ENCODE measurements at places on chromosomes 5 and 9.

DNA sequence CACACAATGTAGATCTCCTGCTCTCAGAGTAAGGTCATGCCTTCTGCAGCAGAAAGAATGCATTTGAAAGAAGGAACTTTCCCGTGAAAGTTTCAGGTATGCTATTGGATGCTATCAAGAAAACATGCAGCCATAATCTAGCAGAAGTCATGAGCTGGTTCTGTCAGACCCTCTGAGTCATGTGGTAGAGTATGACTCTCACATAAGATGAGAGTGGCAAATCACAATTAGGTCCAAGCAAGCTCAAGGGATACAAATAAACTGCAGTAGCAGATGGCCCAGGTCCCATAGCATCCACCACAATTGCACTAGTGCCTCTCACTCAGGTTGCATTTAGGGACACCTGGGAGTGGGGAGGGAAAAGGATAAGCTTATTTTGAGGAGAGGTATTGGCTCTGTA, 292.8 kb downstream of the ASTN2 start:
- DNase-seq, result no peak

DNA sequence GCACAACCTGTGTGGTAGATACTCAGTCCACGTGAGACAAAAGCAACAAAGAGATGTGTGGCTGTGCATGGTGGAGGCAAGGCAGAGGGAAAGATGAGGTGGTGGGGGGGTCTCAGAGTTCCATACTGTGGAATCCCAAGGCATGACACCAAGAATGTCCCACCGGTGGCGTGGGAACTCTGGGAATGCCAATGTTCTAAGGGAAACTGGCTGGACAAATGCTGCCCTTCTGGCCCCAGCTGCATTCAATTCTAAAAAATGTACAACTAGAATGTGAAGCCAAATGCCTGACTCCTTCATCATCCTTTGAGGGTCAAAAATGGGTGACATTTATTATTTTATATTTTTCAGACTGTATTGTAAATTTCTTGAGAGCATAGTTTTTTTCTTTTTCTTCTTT, 58.2 kb upstream of the EQTN start:
- DNase-seq, result no peak

- no peak for DNase-seq
Measured at GRCh38 chr9:124197177-124198095, 60.3 kb upstream of the NEK6 start.

DNA sequence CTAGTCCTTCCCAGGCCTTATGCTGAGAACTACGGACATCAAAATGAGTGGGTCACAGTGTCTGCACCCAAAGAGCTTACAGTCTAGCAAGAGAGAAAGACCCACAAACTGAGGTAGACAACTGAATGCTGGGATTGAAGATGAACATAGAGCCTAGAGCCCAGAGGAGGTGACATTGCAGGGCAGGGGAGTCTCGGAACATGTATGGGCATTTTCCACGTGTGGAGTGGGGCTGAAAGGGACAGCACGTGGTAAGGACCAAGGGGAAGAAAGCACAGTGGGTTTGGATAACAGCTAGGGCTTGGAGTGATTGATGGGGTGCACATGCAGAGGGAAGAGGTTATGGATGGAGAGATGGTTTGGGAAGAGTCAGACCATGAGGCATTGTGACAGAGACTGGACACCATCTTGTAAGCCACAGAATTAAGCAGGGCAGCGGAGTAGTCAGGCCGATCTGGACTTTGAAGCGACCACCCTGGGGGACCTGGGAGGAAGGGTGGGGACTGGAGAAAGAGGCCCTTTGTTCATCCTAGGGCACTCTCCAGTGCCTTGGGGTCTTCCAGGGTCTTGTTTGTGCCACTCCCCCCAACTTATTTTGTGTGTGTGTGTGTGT, 47.5 kb upstream of the SH3PXD2B start:
- no peak for DNase-seq

GRCh38 chr9:89410641-89411350, 87.1 kb downstream of the SEMA4D start:
- no peak for DNase-seq

GRCh38 chr9:81680006-81680405, 9.3 kb downstream of the TLE1 start:
- no peak for DNase-seq

DNA sequence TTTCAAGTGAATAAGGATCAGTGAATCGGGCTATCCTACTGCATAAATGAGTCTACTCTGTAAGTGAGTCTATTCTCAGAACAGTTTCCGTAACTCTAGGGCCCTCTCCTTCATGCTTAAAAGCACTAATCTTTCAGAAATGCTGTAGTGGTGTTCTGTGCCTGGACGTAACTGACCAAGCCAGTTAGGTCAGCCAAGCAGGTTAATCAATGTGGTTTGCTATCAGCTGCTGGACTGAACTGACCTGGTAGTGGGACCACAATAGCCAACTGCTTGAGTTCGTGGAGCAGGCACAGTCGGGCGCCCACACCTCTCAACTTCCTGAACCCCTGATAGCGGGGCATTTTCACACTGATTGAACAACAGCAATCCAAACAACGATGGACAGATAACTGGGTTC, 6.8 kb downstream of the SLC1A3 start:
- DNase-seq, result no peak

- no peak for DNase-seq
Measured at GRCh38 chr5:108084105-108084504, 297.8 kb downstream of the FBXL17 start.

- no peak for DNase-seq
Measured at GRCh38 chr9:133801739-133802138, 63.6 kb upstream of the SARDH start.

DNA sequence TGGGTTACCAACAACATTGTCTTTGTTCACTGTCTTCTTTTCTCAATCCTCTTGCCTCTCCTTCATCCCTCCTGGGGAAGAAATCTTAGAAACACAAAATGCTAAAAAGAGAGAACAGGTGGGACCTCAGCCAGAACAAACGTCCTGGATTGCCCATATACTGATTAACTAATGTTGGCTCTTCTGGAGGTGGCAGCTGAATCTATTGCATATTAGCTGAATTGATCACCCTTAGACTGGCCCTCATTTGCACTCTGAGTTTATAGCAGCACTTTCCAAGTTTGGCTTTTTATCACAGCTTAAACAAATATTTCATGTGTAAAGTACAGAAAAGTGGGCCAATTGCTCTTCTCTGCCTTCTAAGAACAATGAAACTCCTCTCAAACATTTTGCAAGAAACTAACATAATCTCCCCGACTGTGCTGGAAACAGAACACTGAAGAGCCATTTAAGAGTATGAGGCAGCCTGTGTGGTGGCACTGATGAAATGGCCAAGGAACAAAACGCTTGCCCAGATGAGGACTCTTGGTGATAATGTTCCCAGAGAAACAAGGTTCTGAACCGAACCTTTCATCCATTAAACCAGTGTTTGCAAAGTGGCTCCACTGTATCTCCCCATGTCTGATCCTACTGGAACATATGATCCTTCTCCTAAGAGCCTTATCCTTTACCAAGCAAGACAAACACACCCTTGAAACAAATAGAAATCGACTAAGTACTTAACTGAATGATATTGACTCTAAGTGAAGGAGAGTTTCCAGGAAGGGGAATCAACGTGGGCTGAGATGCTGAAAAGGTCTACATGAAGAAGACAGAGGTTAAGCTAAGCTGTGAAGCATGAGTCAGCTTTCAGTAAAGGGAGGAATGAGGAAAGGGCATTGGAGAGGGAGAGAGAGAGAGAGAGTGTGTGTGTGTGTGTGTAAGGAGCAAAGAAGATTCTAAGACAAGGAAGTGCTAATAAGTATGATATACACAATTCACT, 83.2 kb upstream of the LIFR start:
- DNase-seq, result no peak

DNA sequence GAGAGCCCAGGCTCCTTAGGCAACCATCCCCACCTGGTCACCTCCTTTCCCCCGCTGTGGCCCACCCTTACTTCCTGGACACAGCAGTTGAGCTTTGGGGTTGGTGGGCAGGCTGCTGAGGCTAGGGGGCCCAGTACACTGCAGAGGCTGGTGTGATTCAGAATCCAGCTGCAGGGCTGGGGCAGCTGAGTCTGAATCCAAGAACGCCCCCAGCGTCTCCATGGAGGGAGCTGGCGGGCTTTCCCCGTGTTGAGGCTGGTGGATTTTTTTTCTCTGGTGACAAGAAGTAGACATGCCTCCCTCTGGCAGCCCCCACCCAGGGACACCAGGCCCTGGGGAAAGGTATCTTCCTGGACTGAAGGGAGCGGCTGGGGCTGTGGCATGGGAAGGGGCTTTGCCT, 104.8 kb downstream of the RXRA start:
- DNase-seq, result no peak

DNA sequence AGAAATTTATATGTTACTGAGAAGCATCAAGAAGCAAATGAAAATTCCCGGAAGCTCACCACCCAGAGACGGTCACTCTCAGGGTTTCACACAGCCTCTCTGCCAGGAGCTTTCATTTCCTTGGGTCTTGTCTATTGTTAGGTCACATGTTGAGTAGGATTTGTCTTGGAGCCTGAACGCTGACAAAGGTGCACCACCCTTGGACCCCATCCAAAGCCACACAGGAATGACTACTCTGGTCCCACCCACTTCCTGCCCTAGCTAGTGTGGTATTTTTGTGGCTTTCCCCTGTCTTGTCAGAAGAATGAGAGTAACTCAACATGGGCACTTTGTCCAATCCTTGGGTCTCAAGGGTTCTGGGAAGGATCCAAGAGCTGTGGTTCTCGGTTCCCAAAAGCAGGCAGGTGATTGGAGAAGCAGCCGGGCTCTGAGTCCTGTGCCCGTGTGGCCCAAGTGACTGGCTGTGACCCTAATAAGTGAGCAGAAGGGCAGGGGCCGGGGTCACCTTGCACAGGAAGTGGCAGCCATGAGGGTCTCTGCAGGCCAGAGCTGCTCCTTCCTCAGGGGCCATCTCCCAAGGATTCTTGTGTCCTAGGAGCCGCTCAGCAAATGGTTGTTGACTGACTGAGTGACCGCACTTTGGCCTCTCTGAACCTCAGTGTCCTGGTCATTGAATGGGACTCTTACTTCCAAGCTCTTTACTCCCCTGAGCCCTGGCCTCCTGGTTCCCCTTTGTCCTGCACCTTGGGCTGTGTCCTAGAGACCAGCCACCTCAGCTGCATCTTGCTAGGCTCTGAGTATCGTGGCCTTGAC, 6.9 kb downstream of the FGD3 start:
- no peak for DNase-seq

- no peak for DNase-seq
Measured at GRCh38 chr5:72488756-72489155, 18.5 kb downstream of the ZNF366 start.

- no peak for DNase-seq
Measured at GRCh38 chr5:160271836-160272235, 40.5 kb downstream of the CCNJL start.

GRCh38 chr5:147989239-147989638, 74.5 kb upstream of the SPINK5 start:
- DNase-seq, result no peak

DNA sequence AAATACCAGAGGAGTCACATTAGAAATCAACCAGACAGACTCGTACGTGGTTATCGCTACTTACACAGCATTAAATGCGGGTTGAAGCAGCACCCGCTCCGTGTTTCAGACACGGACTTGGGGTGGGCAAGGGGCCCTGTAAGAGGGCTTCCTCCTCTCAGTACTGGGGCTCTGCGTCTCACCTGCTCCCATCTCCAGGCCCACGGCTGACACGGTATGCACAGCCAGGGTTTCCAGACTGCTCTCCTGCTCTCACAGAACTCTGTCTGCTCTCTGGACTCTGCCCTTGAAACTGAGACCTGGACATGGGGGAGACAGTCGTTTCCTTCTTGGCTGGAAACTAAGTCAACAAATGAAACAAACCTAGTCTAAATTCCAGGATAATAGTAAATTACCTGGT, 24.7 kb upstream of the RASGEF1C start:
- no peak for DNase-seq

DNA sequence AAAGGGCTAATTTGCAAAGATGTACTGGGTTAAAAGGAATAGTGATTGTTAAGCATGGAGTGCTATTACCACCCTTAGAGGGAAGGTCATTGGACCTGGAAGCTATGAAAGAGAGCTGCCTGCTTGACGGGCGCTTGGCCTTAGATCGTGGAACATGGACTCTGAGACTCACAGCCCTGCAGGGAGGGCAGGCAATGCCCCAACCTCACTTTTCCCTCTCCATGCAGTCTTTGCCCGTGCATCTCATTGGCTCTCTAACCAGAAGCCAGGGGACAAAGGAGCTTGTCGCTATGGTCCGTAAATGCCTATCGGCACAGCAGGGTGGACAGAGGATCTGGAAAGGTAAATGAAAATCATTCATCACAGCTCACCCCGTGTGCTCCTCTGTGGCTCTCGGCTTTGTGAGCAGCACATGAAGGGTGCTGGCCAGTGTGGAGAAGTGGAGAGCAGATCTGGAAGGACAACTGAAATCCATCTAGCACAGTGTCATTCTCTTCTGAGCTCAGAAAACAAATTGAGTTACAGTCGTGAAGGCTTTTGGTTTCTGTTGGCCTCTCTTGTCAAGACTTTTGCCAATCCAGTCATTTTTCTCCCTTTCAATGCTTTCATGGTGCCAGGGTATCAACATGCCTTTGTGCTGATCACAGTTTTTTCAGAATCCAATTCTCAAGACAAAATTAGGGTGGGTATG, 186.2 kb downstream of the SNX18 start:
- DNase-seq, result no peak

DNA sequence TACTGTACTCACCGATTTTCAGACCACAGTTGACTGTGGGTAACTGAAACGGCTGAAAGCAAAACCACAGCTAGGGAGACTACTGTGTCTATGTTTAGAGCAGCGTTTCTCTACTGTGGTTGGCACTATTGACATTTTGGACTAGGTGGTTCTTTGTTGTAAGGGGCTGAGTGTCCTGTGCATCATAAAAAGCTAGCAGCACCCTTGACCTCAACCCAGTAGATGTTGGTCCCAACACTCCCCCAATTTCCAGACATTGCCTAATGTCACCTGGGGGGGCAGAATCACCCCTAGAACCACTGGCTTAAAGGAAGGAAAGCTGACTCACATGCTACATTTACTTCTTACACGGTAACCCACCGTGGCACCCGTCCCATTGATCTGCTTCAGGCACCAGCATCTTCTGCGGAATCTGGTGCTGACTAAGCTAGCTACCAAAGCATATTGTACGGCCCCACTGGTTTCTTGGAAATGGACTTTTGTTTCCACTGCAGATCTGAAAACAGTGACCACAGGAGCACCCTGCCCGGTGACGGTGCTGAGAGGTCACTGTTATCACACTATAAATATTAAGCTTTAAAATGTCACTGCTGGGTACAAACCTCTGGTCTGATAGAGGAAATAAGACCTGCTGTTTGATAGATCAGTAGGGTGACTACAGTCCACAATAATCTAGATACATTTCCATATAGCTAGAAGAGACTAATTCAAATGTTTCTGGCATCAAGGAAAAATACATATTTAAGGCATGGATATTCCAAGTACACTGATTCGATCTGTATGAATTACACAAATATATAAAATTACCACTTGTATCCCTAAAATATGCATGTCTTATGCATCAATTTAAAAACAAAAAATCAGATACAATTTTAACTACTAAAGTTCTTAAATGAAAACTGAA, 151.4 kb downstream of the HSD17B3 start:
- no peak for DNase-seq

DNA sequence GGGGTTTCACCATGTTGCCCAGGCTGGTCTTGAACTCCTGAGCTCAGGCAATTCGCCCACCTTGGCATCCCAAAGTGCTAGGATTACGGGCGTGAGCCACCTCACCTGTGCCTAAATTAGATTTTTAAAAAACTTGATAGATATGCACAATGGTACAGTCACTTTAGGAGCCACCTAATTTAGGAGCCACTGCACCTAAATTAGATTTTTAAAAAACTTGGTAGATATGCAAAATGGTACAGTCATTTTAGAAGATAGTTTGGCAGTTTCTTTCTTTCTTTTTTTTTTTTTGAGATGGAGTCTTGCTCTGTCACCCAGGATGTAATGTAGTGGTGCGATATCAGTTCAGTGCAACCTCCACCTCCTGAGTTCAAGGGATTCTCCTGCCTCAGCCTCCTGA, 37.8 kb upstream of the PLPP1 start:
- DNase-seq, result no peak
